ENCODE measurements at places on chromosomes 12 and 14.
A peak's percentile ranks its signal among the peaks of the same experiment; 100 is the strongest.

DNA sequence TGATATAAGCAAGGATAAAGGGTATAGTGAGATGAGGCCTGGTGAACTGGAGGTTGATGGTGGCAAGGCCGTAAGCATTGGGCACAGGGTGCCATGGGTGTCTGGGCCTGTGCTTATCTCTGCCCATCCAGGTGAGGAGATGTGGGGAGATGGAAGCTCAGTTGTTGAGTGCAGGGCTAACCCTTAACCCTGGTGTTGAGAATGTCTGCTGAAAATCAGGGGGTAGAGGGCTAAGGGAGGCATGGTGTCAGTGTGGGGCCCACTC is 86.1 kb downstream of the SYNE2 start:
- no peak for DNase-seq

- peak; percentile 10 for DNase-seq
Measured at GRCh38 chr12:2064071-2064507, 11.3 kb downstream of the CACNA1C start.

DNA sequence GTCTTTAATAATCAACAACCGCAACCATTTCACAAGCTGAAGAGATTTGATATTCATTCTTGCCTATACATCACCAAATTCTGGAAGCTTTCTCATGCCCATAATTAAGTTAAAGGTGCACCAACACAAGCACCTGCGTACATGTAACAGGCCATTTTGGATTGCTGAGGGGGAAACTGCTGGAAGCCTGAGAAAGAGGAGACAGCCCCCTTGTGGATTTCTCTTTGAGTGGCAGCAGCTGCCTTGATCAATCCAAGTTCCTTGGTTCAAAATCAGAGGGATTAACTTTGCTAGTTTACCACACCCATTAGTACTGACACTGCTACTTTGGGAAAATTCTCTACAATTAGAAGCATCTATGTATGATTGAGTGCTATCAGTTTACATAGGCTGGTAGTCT is 321.1 kb downstream of the NOVA1 start:
- DNase-seq, result no peak

DNA sequence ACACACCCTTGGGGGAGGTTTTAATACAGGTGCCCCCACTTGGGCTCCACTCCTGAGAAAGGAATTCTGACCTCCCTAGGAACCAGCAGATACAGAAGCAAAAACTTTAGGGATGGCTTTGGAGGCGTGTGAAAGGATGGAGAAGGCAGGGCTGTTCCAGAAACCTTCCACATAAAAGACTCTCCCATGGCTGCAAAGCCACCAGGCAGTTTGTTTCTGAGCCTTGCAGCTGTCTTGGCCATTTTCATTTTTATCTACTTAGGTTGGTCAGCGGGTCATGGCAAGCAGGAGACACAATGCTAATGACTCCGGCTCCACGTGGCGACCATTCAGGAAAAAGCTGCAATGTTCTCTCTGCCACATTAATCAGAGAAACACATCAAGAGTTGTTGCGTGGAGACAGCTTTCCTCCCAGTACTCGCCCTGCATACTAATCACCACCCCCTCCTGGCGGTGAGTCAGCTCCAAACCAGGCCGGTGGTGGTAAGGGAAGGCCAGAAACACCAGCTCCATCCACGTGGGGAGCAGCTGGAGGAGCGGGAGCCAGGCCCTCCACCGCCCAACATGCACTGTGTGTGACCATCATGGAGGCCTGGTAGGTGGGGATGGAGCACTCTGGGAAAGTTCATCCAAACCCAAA is 30.9 kb upstream of the IRF2BPL start:
- DNase-seq, result peak; percentile 36

DNA sequence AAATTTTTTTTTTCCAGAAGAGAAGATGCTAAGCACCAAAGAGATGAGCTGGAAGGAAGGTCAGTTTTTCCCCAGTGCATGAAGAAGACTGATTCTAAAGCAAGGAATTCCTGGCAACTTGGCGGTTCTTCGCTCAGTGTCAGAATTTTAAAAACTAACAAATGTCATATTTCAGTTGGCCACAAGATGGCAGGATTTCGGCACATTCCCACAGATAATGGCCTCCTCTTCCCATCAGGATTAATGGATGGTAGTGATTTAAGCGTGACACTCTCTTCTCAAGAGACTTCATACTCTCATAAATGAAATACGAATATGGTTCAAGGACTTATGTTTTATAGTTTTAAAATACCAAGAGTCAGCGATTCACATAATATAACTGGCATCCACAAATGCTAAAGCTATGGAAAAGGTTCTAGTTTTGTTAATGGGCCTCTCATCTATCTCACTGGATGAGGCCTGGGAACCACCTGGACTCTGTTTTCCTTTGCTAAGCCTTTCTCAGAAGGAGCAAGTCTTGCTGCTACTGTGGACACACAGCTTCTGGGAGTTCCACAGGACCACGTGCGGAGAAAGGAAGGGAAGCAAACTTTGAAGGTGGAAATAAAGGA is 46.1 kb upstream of the PTPRO start:
- no peak for DNase-seq

- DNase-seq, result no peak
Measured at GRCh38 chr14:89293314-89293916, 123.6 kb downstream of the FOXN3 start.

DNA sequence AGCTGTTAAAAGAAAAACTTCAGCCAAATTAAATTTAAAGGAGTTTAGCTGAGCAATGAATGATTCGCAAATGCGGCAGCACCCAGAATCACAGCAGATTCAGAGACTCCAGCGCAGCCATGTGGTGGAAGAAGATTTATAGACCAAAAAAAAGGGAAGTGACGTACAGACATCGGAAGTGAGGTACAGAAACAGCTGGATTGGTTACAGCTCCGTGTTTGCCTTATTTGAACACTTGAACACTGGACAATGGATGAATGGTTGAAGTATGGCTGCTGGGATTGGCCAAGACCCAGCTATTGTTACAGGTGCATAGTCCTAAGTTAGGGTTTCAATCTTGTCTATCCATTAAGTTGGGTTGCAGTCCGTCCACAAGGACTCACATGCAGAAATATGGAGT is 42.6 kb downstream of the GALNT8 start:
- no peak for DNase-seq

DNA sequence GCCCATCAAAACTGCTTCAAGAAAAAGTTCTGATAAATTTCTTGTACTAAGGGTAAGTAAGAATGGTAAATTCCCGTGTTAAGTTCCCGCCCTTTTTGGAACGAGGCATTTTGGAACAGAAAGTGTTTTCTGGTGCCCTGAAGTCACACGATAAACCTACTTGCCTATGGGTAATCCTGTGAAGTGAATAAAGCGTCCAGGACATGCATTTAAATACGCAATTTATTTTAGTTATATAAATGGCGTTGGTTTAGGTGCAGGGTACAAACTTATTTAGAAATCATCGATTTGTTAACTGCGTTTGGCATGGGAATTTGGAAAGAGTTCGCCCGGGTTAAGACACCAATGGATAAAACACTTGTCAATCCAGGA is 715 bp upstream of the RAP1B start:
- DNase-seq, result no peak

- peak; percentile 29 for DNase-seq
Measured at GRCh38 chr12:48956279-48957140, 777 bp downstream of the ARF3 start.

DNA sequence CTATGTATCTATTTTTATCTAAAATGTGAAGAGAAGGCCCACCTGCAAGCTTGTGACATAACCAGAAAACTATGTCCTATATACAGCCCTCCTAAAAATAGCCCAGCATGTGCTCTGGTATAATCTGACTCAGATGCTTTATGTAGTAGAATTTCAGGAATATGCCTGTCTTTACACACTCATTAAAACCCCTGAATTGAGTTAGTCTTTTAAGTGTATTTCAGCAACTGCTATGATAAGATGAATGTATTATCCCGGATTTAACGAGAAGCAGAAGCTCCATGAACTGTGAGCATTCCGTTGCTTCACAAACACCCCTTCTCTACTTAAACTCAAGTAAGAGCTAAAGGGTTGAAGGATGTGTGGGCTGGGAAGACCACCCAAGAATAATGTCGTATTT is 89.9 kb upstream of the PRICKLE1 start:
- DNase-seq, result no peak

DNA sequence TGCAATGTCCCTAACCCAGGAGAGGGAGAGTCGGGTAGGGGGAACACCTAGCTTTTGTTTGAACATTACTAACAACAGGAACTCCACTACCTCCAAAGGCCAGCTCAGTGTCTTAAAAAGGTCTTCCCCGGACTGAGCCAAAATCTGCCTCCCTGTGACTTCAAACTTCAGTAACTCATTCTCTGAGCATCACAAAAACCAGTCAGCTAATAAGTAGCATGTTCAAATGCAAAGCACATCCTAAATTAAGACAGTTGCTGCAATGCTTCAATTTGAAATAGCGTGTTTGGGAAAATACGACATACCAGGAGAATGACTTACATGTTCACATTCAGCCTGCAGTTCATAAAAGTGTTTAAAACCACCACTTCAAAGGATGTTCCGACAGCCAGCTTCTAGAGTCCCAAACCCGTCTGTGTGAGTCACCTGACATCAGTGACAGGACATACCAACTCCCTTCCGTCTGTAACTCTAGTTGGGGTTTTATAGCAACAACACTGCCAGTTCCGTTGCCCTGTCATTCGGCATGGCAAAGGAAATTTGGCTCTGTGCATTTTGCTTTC is 13.0 kb downstream of the ZFP36L1 start:
- peak; percentile 52 for DNase-seq

- no peak for DNase-seq
Measured at GRCh38 chr14:52951681-52952554, 1.1 kb upstream of the FERMT2 start.

DNA sequence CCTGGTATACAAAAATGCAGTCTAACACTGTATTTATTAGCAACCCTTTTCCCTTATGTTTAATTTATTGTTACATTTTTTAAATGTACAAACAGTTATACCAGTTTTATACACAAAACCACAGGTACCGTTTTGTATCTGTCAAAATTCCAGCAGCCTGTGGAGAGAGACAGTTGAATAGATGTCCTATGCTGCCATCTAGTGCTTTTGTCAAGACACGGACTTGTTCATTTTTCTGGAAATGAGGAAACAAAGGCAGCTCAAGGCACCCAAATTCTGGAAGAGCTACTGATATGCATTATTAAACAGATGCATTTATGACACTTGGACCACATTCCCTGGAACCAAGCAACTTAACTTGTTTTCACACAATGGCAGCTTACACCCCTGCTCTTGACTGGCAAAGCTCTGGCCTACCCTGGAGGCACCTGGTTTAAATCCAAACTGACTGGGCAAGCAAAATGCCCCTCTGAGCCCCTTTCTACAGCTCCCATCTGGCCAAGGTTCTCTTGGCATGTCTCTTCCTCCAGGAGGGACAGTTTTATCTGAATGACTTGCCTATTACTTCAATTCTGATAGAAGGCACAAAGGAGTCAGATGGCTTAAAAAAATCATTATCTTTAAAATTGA is 286.9 kb upstream of the PRKD1 start:
- no peak for DNase-seq

DNA sequence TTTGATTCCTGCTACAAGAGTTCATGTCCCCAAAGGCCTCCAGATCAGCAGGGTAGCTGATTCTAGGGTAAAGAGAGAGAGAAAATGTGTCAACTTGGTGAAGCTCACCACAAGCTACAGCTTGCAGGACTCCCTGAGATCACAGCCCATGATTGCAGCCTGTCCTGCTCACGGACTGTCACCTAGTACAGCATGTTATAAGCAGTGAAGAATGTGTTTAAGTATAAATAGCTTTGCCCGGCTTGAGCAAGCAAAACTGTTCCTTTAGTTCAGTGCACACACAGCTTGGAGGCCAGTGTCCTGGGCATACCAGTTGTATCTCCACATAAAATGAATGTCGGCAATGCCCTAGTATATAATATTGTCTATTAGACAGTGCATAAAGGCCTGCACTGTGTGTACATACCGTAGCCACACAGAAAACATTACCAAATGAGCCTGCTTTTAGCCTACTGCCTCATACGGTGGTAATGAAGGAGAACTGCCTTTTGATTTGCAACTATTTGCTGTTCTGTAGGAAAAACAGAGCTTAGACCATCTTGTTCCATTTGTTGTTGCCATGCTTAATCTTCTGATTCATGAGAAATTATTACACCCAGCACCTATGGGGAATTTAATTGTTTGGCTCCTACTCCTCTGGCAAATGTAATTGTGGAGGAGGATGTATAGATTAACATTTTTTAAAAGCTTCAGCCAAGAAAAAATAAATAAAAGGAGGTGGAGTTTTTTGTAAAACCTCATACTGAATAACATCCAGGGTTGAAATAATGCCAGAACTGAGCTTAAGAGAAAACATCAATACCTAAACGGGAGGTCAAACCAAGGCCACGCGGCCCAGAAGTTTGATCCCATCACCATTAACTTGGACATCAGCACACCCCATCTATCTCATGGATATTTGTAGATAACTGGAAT is 108.1 kb upstream of the G2E3 start:
- DNase-seq, result no peak

- DNase-seq, result no peak
Measured at GRCh38 chr14:99476864-99477263, 3.8 kb downstream of the SETD3 start.

- DNase-seq, result no peak
Measured at GRCh38 chr12:90829044-90829443, 125.9 kb downstream of the CCER1 start.

- DNase-seq, result no peak
Measured at GRCh38 chr12:44002607-44003006, 166.7 kb downstream of the TMEM117 start.

- no peak for DNase-seq
Measured at GRCh38 chr14:58280954-58281787, 17.2 kb upstream of the ARID4A start.

- DNase-seq, result no peak
Measured at GRCh38 chr14:94545131-94545841, 16.0 kb upstream of the SERPINA4 start.

DNA sequence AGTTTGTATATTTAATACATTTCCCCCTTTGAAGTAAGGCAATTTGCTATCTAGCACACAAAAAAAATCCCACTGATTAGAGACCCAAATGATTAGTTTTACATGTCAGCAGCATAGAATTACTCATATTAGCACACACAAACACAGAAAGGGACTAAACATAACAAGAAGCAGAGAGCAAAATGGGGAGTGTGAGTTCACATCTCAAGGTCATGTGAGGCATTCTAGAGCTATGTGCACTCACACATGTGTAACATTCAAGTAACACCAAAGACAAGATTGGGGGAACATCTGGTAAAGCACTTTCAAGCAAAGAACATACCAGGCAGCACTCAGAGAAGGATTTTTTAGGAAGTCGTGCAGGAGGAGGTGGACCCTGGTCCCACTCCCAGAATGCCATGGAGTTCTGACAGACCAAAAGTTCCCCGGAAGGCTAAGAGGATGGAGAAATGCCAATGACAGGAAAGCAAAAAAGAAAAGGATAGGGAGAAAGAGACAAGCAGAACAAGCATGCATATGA is 105.8 kb upstream of the SINHCAF start:
- DNase-seq, result no peak

DNA sequence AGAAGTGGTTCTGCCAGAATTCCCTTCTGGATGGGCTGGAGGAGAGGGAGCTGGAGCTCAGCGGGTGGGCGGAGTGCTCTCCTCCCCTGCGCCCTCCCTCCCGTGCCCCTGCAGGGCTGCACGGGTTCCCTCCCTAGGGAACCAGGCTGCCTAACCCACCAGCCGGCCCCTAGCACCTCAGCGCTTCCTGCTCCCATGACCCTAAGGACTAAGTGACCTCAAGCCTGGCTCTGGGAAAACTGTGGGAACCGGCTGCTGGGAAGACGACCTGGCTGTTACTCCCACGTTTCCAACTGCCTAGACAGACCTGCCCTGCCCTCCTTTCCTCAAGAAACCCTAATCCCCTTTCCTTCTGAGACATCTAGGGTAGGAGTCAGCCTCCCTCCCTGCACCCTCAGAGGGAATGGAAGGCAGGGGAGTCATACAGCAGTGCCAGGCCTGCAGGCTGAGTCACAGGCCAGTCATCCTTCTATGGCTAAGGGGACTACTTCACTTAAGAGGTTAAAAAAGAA is 31.5 kb downstream of the SLC6A12 start:
- no peak for DNase-seq

All from stimulated activated naive CD8-positive, alpha-beta T cell treated with anti-CD3 and anti-CD28 coated beads, Interleukin-15, Interleukin-2, amounts not matched to agents 100 U/mL and 50 U/mL, for 24 hours (primary cell).